ENCODE measurements at places on chromosomes 7 and 10.

DNA sequence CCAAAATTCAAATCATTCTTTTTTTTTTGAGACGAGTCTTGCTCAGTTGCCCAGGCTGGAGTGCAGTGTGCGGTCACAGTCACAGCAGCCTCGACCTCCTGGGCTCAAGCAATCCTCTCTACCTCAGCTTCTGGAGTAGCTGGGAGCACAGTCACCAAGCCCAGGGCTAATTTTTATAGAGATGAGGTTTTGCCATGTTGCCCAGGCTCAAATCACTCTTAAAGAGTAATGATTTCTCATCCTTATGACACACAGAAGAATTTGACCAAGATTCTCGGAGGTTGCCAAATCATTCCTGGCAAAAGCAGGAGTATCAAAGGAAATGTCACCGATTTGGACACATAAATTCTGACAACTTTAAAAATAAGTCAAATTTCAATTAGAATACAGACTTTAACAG, 39.1 kb downstream of the SIRT1 start:
- DNase-seq = no peak

- peak; percentile 45 for DNase-seq
Observed at GRCh38 chr7:143205560-143206293, 16.1 kb upstream of the TAS2R40 start.

GRCh38 chr7:140923358-140924006, 1.2 kb downstream of the BRAF start:
- no peak for DNase-seq

DNA sequence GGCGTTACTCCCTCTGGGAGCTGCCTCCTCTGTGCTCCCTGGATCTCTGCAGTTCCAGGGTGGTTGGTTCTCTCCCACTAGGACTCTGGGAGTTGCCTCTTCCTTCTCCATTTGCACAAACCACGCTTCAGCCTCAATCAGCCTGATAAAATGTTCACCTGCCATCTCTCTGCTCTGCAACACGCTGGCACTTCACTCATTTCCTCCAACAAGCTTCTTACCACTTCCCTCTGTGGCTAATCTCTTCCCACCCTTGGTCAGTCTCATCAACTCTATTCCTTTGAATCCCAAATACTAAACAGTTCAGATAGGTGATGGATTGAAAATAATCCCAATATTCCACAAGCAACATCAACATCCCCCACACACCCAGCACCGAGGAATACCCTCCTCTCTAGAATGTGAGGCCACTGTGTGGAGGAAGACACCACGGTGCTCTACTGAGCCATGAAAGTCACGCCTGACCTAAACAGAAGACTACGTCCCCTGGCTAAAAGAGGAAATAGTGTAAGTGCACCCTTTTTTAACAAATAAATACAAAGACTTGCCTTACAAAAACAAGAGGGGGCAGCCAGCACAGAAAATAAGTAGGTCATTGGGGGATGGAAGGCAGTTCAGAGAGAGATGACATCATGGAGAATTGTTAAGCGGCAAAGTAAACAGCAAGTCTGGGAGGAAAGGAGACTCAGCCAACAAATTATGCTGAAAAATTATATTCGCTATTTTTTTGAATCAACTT, 1.9 kb upstream of the FAM170B start:
- no peak for DNase-seq

DNA sequence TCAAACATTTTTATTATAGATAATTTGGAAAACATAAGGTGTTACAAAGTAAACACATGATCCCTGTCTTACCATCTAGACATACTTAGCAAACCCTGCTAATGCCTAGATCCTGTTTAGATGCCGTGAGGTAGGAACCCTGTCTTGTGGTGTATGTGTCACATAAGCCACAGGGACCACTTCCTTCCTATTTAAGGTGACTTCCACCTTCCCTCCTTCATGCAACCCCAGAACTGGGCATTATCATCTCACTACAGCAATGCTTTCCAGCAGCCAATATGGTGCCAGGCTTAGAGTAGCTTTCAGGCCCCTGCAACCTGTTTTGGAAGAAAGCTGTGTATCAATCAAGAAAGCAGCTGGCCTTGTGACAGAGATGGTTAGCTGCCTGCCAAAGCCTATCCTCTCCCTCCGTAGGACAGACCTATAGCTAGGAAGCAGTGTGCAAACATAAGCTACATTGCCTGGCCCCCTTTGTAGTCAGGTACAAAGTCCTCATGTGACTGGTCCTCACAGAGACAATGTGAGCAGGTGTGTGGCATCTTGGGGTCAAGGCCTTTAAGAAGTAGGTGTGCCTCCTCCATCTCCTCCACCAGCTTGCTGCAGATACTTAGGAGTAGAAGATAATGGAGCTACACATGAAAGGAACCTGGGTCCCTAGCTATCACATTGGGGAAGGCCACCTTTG, 146.8 kb downstream of the SPAG6 start:
- no peak for DNase-seq

DNA sequence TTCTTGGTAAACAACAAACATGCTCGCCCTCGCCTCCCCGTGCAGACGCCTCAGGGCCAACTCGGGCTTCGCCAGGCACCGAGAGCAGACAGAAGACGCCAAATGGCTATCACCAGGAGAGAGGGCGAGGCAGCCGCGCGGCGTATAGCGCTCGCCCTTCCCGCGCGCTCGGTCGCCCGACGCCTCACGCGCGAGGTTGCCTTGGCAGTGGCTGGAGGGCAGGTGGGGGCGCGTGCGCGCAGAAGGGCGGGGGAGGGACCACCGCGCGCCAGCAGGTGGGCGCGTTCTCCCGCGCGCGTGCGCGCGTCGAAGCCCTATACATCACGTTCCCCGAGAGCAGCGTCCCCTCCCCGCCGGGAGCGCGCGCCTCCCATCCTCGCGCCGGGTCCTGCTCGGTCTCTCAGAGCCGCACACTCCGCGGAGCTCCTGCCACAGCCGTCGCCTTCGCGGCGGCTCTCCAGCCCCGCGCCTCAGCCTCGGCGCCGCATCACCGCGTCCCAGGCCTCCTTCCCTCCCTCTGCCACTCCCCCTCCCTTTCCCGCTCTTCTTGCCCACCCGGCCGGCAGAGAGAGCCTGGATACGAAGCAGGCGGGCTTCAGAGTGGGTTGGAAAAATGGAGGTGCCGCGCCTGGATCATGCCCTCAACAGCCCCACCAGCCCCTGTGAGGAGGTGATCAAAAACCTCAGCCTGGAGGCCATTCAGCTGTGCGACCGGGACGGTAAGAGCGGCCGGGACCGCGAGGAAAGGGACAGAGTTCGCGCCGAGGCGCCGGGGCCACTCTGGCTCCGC, at the start of gene PHYHIPL:
Gene PHYHIPL, plus strand, starts transcription at position 403 of the 790 bp plus-strand sequence. Its CDS starts 211 bp downstream, at position 614.
- DNase-seq = no peak

- no peak for DNase-seq
Observed at GRCh38 chr10:5547681-5547930, 22.8 kb downstream of the CALML3 start.

DNA sequence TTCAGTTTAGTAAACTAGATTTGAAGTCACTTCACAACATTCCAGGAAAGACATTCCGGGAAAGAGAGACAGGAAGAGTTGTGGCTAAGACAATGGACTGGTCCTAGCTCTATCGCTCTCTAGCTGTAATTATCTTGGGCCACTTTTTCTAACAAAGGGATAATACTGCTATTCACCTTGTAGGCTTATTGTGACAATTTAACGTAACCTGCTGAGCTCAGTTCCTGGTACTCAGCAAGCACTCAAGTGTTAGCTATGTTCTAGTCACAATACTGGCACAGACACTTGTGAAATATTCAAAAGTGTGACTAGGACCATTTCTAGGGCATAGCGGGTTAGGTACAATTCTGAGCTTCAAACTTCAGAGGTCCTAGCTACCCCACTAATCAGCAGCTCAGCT, 12.0 kb upstream of the NRCAM start:
- DNase-seq = no peak

DNA sequence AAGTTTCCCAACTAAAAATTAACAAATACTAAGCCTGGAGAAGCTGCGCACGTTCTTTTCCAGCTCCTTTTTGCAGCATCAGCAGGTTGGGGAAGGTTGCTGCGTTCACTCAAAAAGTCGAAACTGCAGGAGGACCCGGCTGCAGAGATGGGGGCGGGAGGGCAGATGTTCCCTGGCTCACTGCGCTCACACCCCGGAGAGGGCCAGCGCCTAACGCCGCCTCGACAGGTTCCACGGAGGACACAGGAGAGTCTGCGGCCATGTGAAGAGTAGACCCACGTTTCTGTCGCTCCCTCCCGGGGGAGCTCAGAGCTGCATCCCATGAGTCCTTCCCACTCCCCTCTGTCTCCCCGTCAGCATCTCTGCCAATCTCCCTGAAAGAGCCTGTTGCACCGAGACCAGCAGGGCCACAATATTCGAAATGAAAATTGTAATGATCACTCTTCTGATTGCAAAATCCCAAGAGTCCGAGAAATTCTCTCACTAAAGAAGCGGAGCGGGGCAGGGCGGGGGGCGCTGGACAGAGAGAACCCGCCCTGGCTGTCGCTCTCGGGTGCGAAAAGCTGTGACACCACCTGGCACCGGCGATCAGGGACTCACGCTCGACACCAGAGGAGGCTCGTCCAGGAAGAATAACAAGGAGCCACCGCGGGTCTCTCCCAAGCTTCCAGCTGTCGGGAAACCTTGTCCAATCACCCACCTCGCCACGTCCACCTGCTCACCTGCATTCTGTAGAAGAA, 131.5 kb upstream of the PFKP start:
- no peak for DNase-seq

DNA sequence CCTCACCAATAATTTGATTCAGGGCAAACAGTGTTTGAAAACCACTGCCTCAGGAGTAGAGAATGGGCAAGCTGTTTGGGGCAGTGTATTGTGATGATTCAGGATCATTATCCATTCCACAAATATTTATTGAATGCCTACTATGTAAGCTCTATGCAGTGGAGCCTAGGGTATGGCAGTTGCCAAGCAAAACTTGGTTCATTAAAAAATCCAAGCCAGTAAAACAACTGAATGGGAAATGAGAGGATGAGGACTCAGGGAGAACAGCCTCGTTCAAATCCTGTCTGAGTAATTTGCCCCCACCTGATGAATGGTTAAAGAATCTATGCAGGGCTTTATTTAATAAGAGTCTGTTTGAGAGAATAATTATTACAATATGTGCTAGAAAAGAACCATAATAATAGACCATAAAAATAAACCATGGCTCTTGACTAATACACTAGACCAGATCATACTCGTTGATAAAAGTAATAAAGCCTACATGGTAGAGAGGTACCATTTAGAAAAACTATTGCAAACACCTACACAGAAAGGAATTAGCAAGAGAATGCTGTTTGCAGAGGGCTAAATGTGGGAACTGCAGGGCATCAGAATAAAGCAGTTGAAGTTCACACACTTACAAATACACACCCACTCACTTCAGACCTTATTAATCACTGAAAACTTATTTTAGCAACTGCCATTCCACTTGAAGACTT, 71.7 kb downstream of the CREB5 start:
- DNase-seq = no peak

GRCh38 chr7:15305002-15305600, 256.7 kb downstream of the AGMO start:
- DNase-seq = no peak

DNA sequence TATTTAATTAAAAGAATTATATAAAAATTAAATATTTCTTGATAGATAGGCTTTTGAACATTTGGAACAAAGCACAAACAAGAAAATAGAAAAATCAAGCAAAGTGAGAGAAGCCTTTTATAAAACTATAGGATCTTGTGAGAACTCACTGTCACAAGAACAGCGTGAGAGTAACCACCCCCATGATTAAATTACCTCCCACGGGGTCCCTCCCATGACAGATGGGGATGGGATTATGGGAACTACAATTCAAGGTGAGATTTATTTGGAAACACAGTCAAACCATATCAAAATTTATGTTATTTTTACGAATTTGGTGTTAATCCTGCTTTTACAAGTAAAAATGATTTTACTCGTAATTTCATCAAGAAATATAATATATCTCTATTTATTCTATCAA, 1136.1 kb upstream of the POT1 start:
- no peak for DNase-seq

DNA sequence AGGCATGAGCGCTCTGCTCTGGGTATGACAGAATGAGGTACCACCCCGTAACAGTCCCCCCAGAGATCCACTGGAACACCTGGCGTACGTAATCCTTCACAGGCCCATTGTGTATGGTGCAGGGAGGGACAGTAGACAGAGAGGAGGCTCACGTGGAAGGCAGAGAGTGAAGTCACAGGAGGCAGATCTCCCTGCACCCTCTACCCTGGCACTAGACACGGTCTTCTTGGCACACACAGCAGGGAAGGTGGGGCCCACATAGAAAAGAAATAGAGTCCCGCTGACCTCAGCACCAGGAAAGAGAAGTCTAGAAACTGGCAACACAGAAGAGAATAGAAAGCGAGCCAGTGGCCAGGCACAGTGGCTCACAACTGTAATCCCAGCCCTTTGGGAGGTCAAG, 51.9 kb downstream of the SLC29A4 start:
- DNase-seq = no peak

GRCh38 chr7:127485482-127485881, 93.0 kb upstream of the ZNF800 start:
- no peak for DNase-seq

DNA sequence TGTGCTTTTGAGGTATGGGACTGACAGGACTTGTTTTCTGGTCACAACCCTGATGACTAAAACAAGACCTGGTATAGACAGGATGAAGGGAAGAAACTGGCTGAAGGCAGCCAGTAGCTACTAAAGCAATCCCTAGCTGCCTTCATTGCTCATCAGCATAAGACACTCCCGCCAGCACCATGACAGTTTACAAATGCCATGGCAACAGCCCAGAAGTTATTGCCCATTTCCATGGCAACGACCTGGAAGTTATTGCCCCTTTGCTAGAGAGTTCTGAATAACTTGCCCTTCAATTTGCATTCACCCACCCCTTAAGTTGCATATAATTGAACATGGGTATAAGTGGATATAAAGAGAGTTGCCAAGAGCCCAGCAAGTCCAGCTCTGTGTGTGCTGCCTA, 169.6 kb upstream of the FAM171A1 start:
- DNase-seq = no peak

DNA sequence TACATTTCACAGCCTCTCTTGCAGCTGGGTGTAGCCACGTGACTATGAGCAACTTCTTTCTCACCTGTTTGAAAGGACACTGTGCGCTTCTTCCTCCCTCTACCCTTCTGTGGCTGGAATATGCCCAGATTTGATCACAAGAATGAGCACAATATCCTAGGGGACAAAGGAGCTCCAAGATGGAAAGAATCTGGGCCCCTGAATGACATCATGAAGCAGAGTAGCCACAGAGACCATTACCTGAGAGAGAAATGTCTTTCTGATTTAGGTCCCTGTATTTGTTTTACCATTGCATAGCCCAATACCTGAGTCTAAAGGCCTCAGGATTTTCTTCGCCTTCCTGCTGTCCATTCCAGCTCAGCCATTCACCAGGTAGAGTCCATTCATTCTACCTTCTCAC, 15.4 kb downstream of the ZNF503 start:
- no peak for DNase-seq

DNA sequence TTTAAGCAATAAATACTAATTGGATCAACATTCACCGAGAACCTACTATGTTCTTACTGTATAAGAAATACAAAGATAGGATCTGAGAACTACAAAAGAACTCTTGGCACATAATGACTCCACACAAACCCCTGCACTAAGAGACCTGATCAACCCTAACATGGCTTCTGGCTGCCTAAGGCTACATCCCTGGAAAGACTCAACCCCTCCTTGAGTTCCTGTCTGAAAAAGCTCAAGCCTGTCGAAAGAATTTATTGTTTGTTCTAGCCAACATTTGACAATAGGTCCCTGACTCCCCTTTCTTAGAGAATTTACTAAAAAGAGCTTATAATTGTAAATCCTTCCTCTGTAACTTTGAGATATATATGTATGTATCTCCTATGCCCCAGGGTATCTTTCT, 125.3 kb upstream of the SGCE start:
- DNase-seq = no peak

Measured in T-helper 1 cell (primary cell).